ENCODE measurements at places on chromosomes 6 and 20.

DNA sequence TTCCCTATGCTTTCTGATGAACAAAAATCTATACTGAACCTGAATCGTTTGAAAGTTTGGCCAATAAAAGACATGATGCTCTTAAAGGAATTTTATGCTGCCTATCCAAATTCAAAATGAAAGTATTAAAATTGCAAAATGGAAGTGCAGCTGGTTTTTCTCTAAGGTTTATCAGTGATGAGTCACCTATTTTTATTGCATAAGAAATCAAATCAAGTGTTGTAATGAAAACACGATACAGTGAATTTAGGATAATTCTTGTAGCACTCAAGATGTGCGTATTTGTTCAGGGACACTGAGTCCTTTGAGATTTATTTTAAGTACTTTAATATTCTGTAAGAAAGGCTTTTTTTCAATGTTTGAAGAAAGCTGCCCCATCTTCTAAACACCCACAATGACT is 409.5 kb downstream of the ADGRB3 start:
- DNase-seq: no peak

- DNase-seq: no peak
Measured at GRCh38 chr6:63690221-63690620, 54.6 kb downstream of the PHF3 start.

DNA sequence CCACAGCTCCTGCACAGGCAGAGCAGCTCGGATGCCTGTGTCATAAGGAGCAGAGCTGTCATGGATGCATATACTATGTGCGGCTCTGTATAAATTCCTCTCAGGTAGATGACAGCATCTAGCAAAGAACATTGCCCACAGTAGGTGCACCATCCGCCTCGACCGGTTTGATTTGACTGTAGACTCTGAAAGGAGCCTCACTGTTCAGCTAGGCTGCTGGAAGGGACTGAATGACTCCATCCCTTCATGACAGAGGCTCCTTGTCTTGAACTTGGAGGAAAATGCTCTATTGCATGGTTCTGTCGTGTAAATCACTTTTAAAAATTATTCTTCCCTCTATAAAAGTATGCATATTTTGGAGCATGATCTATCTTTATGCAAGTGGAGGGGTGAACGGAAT is 128.8 kb upstream of the QKI start:
- DNase-seq: no peak

DNA sequence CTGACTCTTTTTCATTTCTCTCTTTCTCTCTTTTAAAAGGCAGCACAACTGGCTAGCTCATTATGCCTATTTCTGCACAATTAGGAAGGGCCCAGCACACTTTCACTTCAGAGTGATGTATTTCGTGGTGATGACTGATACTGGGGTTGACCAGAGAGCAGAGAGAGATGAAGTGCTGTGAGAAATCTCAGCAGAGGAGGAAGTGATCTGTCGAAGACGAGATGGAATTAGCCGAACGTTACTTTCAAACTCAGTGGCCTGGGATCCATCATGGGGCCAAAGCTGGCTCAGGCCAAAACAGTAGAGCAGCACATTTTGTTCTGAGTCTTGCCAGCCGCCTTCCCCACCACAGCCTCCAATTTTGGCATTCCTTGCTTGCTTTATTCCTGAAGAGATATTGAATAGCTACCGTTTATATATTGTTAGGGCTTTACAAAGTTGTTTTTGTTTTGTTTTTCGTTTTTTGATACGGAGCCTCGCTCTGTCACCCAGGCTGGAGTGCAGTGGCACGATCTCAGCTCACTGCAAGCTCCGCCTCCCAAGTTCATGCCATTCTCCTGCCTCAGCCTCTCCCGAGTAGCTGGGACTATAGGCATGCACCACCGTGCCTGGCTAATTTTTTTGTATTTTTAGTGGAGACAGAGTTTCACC is 213.2 kb upstream of the ECI2 start:
- DNase-seq: peak; percentile 14

DNA sequence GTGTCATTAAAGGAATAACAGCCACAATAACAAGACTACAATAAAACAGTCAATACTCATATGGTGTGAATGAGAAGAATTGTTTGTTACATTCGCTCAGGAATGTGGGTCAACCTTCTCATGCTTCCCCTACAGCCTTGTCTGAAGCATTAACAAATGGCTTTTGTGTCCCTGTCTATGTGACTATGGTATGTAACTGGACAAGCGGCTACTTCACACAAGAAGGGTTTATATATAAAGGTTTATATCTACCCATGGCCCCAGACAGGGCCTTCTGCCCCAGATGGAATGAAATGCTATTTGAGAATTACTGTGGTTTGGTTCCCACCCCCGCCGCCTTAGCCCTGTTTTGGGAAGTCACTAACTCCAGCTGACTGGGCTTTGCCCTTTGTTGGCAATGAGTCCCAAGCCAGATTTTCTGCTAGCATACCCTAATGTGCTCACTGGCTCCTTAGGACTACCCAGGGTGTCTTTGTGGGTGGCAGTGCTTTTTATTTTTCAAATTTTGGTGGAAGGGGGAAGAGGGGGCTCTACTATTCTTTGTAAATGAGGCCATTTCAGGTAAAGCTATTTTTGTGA is 39.4 kb downstream of the TFAP2A start:
- no peak for DNase-seq

DNA sequence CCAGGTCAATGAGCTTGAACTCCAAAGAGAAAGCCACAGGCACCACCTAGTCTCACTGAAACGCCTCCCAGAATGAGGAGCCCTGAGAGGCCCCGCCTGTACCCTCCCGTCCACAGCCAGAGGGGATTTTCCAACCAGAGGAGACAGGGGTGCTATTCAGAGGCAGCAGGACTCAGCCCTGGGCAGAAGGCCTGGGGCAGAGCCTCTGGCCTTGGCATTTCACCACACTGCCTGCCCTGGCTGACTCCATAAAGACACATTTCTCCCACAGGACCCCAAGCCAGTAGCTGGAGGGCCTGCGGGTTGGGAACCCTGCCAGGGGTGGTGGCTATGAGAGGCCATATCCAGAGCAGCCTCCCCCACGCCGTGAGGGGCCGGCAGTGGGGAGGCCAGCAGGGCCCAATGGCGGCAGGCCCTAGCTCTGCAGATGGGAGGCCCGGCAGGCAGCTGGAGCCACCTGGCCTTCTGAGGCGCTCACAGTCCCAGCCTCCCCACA is 159.3 kb downstream of the PREX1 start:
- DNase-seq: peak; percentile 22

GRCh38 chr6:436308-437036 is 44.9 kb downstream of the IRF4 start:
- DNase-seq: peak; percentile 81

DNA sequence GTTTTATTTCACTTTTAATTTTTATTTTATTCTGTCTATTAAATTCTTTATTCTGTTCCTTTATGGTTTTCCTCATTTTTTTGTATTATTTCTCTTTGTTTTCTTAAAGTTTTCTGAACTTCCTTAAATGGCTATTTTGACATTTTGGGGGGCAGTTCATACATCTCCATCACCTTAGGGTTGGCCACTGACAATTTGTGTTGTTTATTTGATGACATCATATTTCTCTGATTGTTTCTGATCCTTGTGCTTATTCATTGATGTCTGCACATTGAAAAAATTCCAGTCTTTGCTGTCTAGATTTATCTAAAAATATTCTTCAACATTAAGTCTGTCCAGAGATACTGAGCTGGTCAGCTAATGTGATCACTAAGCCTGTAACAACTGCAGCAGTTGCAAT is 379.5 kb upstream of the EYS start:
- DNase-seq: no peak

DNA sequence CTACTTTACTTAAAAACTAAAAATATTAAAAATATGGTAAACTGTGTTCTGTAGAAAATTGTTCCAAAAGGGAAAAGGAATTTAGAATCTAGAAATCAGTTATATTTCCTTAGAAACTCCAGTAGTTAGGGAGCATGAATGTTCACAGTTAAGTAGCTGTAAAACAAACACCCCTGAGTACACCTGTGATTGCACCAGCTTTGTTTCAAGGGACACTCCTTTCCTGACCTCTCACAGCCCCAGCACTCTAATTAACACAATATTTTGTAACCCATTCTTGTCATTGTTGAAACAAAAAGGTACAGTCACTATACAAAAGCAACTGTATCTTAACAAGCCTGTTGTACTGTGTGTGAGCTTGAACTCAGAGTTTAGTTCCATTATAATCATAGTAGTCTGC is 72.3 kb downstream of the NCOA7 start:
- DNase-seq: no peak

DNA sequence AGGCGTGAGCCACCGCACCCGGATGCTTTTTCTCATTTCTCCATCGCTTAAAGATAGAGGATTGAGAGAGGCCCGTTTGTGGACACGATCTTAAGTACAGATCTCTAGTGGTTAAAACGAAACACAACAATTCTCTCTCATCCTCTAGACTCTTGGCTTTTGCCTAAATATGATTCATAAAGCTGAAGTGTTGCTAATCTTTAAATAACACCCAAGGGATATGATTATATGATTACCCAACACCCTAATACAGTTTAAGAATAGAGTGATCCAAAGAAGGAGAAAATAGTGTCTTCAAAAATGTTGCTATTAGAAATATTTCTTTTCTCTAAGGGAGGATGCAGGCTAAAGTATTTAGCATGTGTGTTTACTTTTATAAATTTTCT is 50.4 kb downstream of the MTHFD1L start:
- peak; percentile 10 for DNase-seq

DNA sequence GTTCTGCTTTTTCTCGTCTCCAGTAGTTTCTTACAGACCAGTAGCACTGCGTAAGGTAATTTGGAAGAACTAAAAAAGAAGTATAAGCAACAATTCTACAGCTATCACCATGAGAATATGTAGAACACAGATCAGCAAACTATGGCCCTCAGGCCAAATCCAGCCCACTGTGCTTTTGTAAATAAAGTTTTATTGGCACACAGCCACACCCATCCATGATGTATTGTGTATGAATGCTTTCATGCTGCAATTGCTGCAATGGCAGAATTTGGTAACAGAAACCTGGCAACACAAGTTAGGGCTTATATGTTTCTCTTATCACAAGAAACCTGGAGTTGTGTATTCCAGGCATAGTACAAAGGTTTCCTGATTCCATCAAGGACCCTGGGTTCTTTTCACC is 386.8 kb upstream of the TSHZ2 start:
- no peak for DNase-seq

DNA sequence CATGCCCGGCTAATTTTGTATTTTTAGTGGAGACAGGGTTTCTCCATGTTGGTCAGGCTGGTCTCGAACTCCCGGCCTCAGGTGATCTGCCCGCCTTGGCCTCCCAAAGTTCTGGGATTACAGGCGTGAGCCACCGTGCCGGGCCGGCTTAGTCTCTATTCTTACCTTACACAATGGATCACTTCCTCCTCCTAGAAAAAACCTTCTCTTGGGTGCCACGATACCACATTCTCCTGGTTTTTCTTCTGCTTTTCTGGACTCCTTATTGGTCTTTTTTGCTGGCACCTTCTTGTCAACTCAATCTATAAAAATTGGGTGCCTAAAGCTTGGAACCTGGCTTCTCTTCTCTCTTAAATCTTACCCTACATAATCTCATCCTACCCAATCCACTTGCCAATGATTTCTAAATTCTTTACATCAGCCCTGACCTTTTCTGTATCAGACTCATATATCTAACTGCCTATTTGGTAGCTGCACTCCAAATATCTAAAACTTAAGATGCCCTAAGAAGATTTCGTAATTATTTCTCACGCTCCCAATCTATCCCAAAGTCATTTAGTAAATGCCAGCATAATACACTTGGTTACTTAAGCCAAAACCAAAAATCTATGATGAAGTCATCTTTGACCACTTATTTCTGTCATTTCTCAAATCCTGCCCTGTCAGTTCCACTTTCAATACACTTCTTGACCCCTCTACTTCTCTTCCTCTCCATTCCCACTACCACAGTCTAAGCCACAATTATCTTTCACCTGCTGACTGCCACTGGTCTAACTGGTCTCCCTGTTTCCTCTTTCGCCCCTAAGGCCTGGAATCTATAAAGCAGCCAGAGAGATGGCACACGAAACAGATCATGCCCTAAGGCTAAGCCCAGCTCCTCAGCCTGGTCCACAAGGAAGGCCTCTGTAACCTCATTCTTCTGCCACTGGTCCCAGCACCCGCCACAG is 43.2 kb downstream of the ELMO2 start:
- DNase-seq: no peak

- no peak for DNase-seq
Measured at GRCh38 chr6:148516617-148517016, 174.0 kb downstream of the SASH1 start.

DNA sequence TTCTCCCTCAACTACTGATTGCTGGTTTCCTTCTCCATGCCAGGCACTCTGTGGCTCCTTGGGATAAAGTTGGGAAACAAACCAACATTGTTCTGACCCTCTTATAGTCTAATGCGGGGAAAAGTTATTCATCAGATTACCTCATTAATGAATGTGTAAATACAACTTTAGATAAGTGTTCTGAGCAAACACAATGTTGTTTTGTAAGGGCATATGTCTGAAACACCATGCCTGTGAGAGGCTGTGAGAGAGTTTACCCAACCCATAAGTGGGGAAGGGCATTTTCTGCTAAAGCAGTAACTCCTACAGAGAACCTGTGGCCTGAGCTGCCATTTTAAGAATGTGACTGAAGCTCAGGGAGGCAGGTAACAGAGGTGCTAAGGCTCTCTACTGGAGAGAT is 283.5 kb downstream of the KHDC1L start:
- DNase-seq: no peak

- peak; percentile 49 for DNase-seq
Measured at GRCh38 chr6:35370785-35371493, 28.6 kb downstream of the PPARD start.

DNA sequence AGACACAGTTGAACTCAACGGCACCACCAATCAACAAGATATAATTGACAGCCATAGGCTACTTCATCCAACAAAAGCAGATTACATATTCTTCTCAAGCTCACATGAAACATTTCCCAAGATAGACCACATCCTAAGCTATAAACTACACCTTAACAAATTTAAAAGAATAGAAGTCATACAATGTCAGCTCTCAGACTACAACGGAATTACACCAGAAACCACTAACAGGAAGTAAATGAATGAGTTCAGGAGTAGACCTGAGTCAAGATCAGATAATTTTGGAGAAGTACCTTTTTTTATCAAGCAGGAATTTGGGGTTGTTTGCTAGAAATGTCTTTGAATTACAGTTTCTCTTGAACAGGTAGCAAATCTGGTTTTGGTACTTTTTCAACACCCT is 237.8 kb downstream of the TBX18 start:
- DNase-seq: no peak
